CD4-positive, alpha-beta T cell treated with Interleukin-6 for 4 hours (primary cell): ENCODE measurements at places on chromosomes 7 and 10.

DNA sequence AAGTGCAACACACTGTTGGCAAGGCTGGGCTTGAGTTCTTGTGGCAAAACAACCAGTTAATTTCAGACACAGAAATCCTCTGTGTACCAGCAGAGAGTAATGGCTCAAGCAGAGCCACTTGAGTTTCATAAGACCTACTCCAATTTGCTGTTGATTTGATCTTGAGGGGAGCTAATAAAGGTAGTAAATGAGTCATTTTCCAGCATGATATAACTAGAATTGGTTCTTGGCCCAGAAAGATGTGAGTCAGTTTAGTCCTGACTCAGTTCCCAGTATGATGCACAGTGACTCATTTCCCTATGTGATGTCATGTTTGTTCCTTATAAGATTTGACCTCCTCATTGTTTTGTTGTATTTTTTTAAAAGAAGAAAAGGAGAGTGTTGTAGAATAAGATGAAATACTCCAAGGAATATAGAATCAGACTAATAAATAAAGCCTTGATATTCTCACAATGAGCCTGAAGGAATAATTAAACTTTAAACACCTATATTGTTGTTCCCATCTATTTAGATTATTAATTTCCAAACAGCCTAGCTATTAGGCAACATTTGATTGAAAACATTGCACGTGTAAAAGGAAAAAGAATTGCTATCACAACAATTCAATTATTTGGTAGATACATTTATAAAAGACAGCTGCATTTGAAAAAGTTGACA lies 186.2 kb downstream of the REEP3 start:
- peak; percentile 7 for DNase-seq

DNA sequence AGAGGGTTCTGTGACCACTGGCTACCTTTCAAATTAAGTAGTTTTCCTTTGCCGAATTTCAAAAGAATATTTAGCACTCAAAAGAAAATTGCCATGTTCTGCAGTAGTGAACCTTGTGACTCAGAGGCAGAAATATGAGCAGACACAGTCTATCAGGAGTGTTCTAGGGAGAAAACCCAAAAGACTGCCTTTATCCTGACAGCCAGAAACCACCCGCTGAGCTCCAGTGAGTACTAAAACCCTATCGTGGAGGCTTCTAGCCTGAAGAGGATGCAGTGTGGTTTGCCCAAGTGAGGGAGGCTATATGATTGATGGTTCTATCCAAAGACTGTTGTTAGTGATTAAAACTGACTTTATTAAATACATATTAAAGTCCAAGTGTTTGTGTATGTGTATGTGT lies 21.9 kb downstream of the CHRM2 start:
- DNase-seq, result no peak

DNA sequence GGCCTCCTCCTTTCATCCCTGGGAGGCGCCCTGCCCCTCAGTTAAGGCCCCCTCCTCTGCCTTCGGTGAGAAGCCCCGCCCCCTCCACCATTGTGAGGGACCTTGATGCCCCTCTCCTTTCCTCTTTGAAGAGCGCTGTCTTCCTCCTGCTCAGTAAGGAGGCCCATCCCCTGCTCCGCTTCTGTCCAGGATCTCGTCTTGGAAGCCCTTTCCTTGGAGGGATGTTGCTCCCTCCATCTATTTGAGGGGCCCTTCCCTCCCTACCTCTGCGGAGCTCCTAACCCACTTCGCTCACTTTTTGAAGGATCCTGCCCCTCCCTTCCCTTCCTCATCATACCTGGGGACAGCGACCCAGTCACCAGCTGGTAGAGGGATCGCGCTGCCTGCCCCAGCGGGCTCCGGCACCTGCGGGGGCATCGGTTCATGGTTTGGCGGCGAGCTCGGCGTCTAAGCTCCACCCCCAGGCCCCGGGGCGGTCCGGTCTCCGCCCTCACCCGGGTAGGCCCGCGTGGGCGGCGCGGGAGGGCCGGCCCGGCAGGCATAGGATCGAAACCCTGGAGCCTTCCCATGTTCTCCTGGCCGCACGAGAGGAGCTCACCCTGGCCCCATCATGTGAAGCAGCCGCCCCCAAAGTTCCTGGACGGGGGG lies 4.1 kb downstream of the KCNIP2 start:
- peak; percentile 74 for DNase-seq

DNA sequence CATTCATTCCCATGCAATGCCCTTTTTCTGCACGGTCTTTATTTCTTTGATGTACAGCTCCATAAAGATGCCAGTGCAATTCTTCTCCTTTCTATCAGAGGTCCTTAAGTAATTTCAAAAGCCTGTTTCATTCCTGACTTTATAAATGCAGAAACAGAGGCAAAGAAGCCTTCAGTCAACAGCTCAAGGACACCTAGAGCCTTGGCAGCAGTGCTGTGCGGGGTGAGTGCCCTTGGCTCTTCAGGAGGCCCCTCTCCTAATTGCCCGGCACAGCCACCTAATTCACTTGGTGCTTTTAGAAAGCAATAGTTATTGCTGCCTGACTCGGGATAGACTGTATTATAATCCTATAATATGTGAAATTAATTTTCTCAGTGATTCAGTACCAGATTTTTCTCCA lies 169.6 kb upstream of the KLF6 start:
- DNase-seq, result no peak

- no peak for DNase-seq
Measured at GRCh38 chr7:53119514-53119941, 84.1 kb downstream of the POM121L12 start.

DNA sequence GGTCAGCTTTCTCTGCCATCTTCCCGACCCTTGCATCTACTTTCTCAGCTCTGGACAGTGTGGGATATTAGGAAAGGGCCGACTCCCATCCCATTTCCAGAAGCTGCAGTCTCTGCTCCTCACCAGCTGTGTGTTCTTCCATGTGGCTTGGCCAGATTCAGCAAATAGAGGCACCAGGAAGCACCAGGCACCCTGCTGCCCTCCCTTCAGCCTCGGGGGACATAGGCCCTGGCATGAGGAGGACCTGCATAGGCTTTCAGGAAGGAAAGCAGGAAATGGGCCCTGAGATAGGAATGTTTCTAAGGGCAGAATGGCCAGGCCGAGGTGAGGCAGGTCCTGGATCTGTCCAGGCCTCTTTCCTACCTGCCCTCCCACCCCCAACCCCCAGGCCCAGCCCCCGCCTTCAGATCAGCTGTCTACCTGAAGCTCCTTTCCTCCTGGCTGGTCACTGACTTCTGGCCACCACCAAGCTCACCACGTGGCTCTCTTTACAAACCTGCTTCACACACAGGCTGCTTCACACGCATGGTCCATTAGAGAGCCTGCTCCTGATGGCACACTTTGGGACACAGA lies 27.5 kb upstream of the PURB start:
- no peak for DNase-seq

DNA sequence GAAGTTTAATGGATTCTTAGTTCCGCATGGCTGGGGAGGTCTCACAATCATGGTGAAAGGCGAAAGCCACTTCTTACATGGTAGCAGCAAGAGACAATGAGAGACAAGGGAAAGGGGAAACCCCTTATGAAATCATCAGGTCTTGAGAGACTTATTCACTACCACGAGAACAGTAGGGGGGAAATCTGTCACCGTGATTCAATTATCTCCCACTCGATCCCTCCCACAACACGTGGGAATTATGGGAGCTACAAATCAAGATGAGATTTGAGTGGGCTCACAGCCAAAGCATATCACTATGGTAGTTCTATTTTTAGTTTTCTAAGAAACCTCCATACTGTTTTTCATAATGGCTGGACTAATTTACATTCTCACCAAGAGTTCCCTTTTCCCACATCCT lies 36.7 kb downstream of the SPAM1 start:
- DNase-seq, result no peak

- DNase-seq, result no peak
Measured at GRCh38 chr7:98149116-98149692, 42.5 kb downstream of the LMTK2 start.

GRCh38 chr7:18200855-18201254 lies 173.2 kb upstream of the PRPS1L1 start:
- no peak for DNase-seq

- DNase-seq, result peak; percentile 10
Measured at GRCh38 chr7:73770002-73770859, at the start of gene CLDN3. TSS of gene CLDN3 (minus strand) at chr7:73770270. CDS start at chr7:73770049, 221 bp downstream.

GRCh38 chr10:11386044-11386443 lies 225.4 kb downstream of the USP6NL start:
- no peak for DNase-seq

DNA sequence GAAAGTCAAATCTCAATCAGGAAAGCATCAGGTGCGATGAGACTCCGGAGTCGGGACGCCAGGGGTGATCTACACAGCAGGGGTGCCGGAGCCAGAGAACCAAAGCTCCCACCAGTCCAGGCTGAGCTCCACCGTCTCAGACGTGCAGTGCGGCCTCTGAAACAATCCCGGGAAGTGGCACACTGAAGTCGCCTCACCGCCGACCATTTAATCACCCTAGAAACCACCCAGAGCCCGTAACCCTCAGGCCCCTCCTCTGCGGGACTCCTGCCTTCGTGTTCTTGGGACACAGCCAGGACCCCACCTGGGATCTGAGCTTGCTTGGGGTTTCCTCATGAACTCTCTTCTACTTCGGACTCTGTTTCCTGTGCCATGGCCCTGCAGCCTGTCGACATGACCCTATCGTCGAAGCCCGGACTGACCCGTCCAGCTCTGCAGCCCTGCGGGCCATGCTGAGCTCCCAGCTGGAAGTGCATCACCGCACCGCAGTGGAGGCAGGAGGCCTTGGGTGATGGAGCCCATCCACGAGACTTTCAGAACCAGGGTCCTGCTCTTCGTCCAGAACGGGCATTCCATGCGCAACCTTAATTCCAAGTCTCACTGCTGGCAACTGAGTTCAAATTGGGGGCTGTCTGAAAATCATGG lies 266.4 kb downstream of the PTPRN2 start:
- DNase-seq, result no peak

DNA sequence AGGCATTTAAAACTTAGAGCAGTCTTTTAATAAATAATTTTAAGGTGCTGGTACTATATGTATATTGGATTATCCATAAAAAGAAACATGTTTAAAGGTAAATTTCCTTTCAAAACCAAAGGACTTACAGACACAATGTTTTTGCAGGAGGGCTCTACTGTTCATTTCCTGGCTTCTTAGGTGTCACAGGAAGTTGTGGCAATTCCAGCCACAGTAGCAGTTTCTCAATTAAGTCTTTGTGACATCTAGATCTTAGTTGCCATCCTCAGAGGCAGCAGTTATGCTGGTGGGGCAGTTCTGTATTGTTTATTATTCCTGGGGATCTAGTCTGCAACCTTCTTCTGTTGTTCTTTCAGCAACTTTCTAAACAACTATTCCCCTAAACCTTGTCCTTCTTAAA lies 460.1 kb downstream of the MAGI2 start:
- no peak for DNase-seq

DNA sequence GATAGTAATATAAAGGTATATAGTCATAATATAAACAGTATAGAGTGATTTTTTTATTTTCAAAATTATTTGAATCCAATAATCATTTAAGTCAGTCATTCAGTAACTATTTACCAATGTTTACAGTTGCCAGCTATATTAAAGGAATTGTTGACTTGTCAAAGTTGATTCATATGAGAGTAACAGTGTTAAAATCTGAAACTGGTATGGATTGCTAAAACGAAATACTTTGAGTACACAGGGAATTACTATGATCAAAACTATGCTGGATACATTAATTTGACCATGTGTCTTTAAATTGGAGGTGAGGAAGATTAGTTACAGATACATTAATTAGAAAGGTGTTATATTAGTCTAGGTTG lies 282.6 kb downstream of the ADK start:
- no peak for DNase-seq

DNA sequence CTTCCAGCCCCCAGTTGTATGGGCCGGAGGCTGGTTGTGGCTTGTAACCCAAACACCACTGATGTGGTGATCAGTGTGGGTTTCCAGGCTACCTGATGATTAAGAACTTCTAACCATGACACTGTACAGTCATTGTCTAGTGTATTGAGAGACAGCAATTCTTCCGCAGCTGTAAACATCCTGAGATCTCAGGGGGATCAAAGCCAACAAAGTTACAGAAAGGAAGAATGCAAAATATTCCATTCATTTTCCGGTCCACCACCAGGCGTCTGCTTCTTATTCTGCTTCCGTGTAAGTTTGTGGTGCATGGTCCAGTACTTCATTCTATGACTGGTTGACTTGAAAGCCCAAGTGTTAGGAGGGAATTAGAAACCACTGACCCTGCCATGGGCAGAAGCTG lies 10.3 kb upstream of the GLI3 start:
- DNase-seq, result no peak

DNA sequence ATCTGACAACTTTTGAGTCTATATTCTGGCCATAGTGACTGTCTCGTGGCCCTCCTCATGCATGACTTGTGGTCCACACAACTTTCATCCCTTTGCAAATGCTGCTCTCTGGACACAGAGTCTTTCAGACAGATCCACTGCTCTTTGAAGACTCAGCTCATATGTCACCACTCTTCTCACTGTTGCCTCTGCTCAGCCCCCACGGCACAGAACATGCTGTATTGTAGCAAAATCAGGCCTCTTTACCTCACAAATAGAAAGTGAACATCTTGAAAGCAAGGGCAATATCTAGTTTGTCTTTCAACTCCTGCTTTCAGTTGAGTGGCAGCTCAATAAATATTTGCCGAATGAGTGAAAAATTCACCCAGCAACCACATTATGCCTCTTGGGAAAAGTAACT lies 443.5 kb downstream of the NRG3 start:
- no peak for DNase-seq

- no peak for DNase-seq
Measured at GRCh38 chr7:133795068-133795665, 332.0 kb upstream of the LRGUK start.

- DNase-seq, result no peak
Measured at GRCh38 chr7:116509982-116510579, 10.5 kb downstream of the CAV2 start.

GRCh38 chr10:14365266-14365665 lies 34.5 kb upstream of the FRMD4A start:
- no peak for DNase-seq

GRCh38 chr10:38119038-38119437 lies 24.9 kb downstream of the ZNF37A start:
- no peak for DNase-seq

DNA sequence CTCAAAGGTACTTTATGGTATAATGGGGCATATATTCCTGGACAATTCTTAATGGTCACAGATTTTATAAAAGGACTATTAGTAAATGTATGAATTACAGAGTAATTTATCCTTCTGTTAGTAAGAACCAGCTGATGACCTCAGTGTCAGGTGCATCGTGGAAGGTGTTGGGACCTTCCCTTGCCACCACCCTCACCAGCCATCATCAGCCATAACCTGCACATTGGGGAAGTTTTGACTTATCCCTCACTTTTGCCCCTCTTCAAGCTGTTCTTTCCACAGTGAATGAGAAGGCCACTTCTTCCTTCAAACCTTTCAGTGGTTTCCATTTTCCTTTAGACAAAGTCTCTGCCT lies 52.2 kb downstream of the FIGNL1 start:
- DNase-seq, result no peak

- no peak for DNase-seq
Measured at GRCh38 chr10:28945959-28946358, 268.6 kb downstream of the BAMBI start.

DNA sequence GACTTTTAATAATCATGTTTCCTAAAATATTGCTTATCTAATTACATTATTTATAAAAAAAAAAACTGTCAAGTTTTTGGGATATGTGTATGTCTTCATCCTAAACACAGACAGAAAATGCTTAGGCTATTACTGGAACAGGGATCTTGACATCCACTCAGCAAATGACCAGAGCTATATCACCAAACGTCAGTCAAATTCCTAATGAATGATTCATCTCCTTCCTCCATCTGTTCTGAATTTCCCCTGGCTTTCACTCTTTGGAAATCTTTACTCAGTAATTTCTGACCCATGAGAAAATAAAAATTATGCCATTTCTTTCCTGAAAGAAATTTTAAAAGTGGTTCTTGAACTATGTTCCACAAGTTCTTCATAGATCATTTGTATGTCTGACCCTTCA lies 552.4 kb upstream of the KCND2 start:
- no peak for DNase-seq

GRCh38 chr10:97667463-97667862 lies 19.6 kb downstream of the AVPI1 start:
- no peak for DNase-seq
